CD4-positive, alpha-beta T cell treated with Interleukin-17A for 1 hour (primary cell): ENCODE measurements at places on chromosomes 5 and 9.

- DNase-seq, result no peak
Measured at GRCh38 chr9:27088981-27089380, 20.0 kb upstream of the TEK start.

DNA sequence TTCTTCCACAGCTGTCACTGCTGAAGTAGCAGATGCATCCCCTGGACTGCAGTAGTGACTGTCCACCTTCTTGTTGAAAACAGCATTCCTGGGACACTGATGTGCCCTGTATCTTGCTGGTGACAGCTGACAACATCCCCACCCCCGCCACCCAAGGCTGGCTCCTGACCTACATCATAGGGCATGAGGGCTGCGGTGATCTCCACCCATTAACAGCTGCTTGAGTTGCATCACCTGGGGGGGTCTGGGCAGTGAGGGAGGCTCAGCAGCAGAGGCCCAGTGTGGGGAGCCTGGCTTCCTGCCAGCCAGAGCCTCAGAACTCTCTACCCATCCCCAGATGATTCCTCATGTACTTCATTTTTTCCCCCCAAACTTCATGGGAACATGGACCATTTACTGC is 4.1 kb downstream of the PRUNE2 start:
- DNase-seq, result no peak

DNA sequence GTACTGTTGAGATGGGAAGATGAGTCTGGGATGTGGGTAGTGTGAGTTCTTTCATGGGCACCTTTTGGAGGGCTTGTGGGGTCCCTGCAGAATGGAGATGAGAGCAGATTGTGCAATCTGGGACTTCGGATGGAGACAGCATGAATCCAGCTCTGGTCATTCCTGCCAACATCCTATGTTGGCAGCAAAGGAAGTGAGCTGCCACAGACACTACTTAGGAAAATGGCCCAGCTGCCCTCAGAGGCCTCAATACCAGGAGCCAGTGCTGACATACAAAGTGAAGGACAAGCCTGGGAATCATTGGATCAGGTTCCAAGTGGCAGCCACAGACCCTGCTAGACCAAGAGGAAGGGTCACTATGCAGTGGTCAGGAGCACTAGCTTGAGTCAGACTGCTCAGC is 402.8 kb downstream of the CDK5RAP2 start:
- DNase-seq, result no peak

GRCh38 chr5:28451483-28451882 is 1413.1 kb upstream of the CDH9 start:
- no peak for DNase-seq

- DNase-seq, result no peak
Measured at GRCh38 chr5:136228136-136228757, 35.3 kb upstream of the SMIM32 start.

GRCh38 chr5:117803533-117803932 is 1184.8 kb downstream of the DTWD2 start:
- no peak for DNase-seq

DNA sequence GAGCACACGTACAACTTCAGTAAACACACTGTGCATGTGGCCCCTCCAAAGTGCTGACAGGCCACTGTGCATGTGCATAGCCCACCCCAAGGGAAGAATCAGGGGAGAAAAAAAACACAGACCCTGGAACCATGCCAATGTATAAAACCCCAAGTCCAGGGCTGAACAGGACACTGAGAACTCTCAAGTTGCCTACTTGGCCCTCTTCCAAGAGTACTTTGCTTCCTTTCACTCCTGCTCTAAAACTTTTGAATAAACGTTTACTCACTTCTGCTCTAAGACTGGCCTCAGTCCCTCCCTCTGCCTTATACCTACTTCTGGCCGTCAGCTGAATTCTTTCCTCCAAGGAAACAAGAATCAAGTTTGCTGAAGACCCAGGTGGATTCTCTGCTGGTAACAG is 77.7 kb upstream of the NFIB start:
- DNase-seq, result no peak

- no peak for DNase-seq
Measured at GRCh38 chr5:128446-128845, 36.5 kb downstream of the PLEKHG4B start.

GRCh38 chr9:119154527-119154926 is 214.7 kb downstream of the BRINP1 start:
- DNase-seq, result no peak

- no peak for DNase-seq
Measured at GRCh38 chr5:74325866-74326265, 314.7 kb downstream of the ENC1 start.

DNA sequence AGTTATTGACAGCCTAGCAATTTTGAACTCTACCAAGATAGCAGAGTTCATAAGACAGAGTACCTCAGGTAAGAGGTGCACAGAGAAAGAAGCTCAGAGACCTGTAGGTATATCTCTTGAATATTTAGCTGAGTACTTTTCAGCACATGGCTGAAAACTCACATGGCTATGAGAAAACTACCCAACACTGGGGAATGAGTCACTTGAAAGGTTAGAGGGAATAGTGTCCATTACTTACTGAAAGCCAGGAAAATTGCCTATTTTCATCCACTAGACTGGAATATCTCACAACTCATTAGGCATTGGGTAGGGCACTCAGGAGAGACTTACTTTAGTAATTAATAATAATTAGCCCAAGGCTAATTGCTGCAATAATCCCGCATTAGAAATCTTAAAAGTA is 8.3 kb downstream of the TSLP start:
- DNase-seq, result no peak

- no peak for DNase-seq
Measured at GRCh38 chr5:333945-334344, 12.4 kb downstream of the AHRR start.

GRCh38 chr9:22383718-22384117 is 62.9 kb upstream of the DMRTA1 start:
- DNase-seq, result no peak

- DNase-seq, result no peak
Measured at GRCh38 chr5:159759791-159760290, 156.4 kb upstream of the ADRA1B start.

DNA sequence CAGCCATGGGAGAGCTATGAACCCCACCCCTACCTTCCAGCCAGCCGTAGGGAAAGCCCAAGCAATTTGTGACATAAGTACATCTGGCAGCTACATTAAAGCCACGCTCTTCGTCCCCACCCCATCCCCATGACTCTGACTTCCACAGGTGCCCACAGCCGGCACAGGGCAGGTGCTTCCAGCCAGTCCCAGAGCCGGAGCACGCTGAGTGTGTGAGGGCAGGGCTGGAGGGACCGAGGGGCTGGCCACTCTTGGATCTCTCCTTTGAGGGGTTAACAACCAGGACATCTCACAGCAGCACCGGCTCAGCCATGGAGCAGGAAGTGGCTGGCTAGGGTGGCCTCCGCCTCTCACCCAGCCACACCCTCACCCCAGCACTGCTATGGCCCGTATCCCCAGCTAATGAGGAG is 2.4 kb upstream of the FAM78A start:
- peak; percentile 50 for DNase-seq

DNA sequence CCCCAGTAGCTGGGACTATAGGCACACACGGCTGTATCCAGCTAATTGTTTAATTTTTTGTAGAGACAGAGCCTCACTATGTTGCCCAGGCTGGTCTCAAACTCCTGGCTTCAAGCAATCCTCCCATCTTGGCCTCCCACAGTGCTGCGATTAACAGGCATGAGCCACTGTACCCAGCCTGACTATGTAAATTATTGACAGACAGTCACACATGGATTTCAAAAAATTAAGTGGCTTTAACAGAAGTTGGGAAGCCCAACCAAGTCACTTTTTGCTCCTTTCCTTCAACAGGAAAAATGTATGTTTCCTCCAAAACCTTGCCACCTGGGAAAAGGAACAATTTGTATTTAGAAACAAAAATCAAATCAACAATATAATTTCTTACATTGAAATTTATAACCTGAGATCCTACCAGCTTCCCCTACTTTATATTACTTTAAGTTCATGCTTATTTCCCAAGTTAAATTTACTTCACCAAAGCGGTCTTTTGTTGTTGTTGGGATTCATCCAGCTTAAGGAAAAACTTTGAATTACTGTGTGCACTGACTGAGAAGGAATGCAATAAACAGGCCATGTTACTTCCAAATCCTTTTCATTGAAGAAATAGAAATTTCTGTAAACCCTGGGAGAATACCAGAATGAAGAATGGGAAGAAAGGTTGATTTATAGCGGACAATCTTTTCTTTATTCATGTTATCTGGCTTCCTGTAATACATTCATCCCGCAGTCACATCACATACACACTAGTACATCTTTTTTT is 8.6 kb downstream of the PCA3 start:
- no peak for DNase-seq

GRCh38 chr5:9774472-9775079 is 144.4 kb upstream of the TAS2R1 start:
- DNase-seq, result no peak

DNA sequence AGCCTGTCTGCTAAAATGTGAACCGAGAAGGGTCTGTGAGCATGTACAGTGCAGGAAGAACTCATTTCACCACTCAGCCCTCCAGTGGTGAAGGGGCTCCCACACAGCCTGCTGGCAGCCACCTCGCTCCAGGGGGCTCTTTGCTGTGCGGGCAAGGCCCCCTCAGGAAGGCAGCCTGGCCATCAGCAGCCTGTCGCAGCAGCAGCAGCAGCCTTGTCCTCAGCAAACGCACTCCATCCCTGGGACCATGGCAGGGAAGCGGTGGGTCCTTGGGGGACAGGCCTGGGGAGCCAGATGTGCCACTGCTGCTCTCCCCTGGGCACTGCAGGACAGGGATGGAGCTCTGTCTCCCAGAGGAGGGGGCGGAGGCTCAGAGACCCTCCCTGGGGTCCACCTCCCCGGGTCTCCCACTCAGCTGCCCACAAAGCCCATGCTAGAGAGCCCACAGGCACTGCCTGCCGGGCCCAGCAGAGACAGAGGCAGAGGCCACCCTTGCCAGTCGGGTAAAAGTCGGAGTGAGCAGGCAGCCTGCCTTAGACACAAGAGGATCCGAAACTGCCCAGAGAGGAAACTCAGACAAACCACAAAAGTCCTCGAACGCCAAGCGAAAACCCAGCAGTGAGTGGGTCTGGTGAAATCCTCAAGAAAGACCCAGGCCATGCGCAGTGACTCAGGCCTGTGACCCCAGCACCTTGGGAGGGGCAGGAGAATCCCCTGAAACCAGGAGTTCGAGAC is 8.0 kb downstream of the BRD3 start:
- DNase-seq, result peak; percentile 21

- no peak for DNase-seq
Measured at GRCh38 chr5:146101646-146102045, 3.7 kb downstream of the PLAC8L1 start.

DNA sequence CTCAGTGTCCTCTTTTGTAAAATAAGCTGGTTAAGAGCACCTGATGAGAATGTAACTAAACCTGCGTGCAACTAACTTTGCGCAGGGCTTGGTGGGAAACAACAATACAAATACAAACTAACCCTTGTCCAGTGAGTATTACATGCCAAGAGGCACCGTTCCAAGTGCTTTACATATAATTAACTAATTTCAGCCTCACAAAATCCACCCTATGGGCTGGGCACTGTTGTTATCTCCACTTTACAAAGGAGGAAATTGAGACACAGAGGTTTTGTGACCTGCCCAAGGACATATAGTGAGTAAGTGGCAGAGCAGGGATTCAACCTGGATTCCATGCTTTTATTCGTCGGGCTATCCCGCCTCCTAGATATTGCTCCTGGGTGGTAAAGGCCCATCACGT is 26.2 kb upstream of the TNIP1 start:
- no peak for DNase-seq

GRCh38 chr5:44637916-44638869 is 170.6 kb upstream of the MRPS30 start:
- no peak for DNase-seq

GRCh38 chr5:75640395-75640794 is 29.1 kb downstream of the ANKDD1B start:
- no peak for DNase-seq

- no peak for DNase-seq
Measured at GRCh38 chr5:123755653-123756317, 243.8 kb downstream of the CSNK1G3 start.

DNA sequence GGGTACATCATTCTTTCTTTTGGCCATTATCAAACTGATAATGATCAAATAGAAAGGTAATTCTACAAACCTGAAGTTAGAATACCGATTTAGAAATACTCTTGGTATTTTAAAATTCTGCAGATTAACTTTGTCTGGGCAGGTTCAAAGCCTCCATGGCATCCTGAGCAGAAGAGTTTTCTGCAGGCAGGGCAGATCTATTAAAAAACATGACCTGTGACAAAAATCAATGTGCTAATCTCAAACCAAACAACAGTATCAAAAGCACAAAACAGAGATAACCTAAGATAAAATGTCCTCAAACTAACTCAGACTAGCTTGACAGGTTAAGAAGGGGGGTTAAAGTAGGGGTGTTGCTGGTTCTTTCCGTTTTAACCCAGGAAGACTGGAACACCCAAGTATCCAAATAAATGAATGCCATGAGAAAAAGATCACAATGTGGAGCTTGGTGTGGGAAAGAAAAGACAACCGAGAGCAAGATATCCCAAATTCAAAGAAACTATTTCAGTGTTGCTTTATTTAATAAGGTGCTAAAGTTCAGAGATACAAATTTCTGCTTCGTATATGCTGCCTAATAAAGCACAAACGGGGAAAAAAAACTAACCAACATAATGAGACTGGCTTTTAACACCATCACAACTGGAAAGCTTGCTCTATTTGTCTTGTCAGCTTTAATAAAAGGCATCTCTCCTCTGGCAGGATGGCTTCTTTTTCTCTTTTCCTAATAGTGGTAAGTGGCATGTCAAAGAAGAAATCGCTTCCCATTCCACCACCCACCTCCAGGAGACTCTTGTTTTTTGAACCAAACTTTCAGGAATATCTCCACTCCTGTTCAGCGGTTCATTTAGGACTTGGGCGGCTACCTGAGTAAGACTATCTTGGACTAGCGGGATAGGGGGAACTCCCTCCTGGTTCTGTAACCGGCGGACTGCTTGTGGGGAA is 2.3 kb downstream of the EFNA5 start:
- no peak for DNase-seq

- DNase-seq, result no peak
Measured at GRCh38 chr9:9998491-9999287, 614.1 kb downstream of the PTPRD start.

GRCh38 chr9:27487927-27488326 is 36.2 kb upstream of the IFNK start:
- DNase-seq, result no peak

- peak; percentile 73 for DNase-seq
Measured at GRCh38 chr9:136538599-136539426, 7.0 kb downstream of the NOTCH1 start.

- DNase-seq, result no peak
Measured at GRCh38 chr9:108040783-108041182, 551.2 kb upstream of the KLF4 start.

GRCh38 chr5:41794471-41794870 is 75.8 kb downstream of the OXCT1 start:
- DNase-seq, result no peak

DNA sequence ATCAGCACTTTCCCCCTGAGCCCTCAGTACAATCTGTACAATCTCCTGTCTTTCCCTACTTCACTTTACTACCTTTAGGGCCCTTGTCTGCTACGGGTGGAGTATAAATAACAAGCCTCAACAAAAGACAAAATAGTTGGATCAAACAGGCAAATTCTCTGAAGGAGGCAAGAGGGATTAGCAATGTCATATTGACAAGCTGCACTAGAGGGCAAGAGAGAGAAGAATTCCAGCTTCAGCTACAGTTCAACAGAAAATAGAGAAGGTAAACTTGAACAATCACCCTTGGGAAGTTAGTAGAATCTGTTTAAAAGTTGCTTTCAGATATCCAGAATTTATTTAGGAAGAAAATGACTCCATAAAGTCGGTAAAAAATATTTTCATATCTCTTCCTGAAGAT is 68.4 kb upstream of the IZUMO3 start:
- no peak for DNase-seq
